Astrocyte (in vitro differentiated cells and primary cell): ENCODE measurements at places on chromosomes 6 and 20. TPM values are rescaled to one million over a fixed set of nuclear protein-coding genes. Genes with fewer than 3 reads are reported as not detected.

C6orf141 gene
- total RNA-seq = 0.55 and 4.6 TPM in 2 replicates

XKR7 gene
- 0.36 and 0.48 TPM in 2 replicates for total RNA-seq

FILIP1 gene
- 1.0 and 2.0 TPM in 2 replicates for total RNA-seq

SLC44A4 gene
- 0.23 and 0.29 TPM in 2 replicates for total RNA-seq

HLA-DQA1 gene
- total RNA-seq = not detected in 2 replicates

E2F1 gene
- 1.6 and 2.3 TPM in 2 replicates for total RNA-seq

CCN2 gene
- 1,138 and 1,253 TPM in 2 replicates for total RNA-seq

RIPOR3 gene
- 0.29 and 0.39 TPM in 2 replicates for total RNA-seq

TRAPPC3L gene
- total RNA-seq = not detected in 2 replicates

OSBPL2 gene
- total RNA-seq = 55.8 and 60.3 TPM in 2 replicates

C6orf52 gene
- 2.3 and 2.9 TPM in 2 replicates for total RNA-seq

MRPS18A gene
- 33.5 and 38.3 TPM in 2 replicates for total RNA-seq

AKAP12 gene
- total RNA-seq = 76.1 and 115 TPM in 2 replicates

SLC52A3 gene
- 0.09 TPM in 1 of 2 replicates, not detected in the other for total RNA-seq

ACAT2 gene
- 59.1 and 96.7 TPM in 2 replicates for total RNA-seq

TP53INP2 gene
- total RNA-seq = 19.6 and 22.7 TPM in 2 replicates

HLA-DOA gene
- 0.48 and 0.89 TPM in 2 replicates for total RNA-seq

CTCFL gene
- not detected in 2 replicates for total RNA-seq

SAMD10 gene
- total RNA-seq = 2.7 and 4.3 TPM in 2 replicates

GATA5 gene
- not detected in 2 replicates for total RNA-seq

OXT gene
- total RNA-seq = not detected in 2 replicates

GJA10 gene
- not detected in 2 replicates for total RNA-seq

CYP24A1 gene
- 0.60 and 0.73 TPM in 2 replicates for total RNA-seq

HEY2 gene
- 1.0 and 2.4 TPM in 2 replicates for total RNA-seq

CHMP4B gene
- 85.0 and 90.6 TPM in 2 replicates for total RNA-seq

CNKSR3 gene
- 11.1 and 12.5 TPM in 2 replicates for total RNA-seq

MYBL2 gene
- total RNA-seq = 3.0 and 6.2 TPM in 2 replicates

NUDT3 gene
- total RNA-seq = 16.3 and 16.7 TPM in 2 replicates

LRP11 gene
- 24.2 and 26.2 TPM in 2 replicates for total RNA-seq

PLA2G7 gene
- total RNA-seq = 0.43 and 0.48 TPM in 2 replicates

C4A gene
- total RNA-seq = 3.8 and 4.6 TPM in 2 replicates

CRISP2 gene
- not detected in 2 replicates for total RNA-seq

OLIG3 gene
- 0.14 TPM in 1 of 2 replicates, not detected in the other for total RNA-seq

CDSN gene
- 0.22 and 0.27 TPM in 2 replicates for total RNA-seq

CLIC5 gene
- 0.14 and 0.32 TPM in 2 replicates for total RNA-seq

PGC gene
- total RNA-seq = not detected in 2 replicates

MOCS3 gene
- 5.8 and 6.3 TPM in 2 replicates for total RNA-seq

HCK gene
- total RNA-seq = 0.34 and 0.53 TPM in 2 replicates

SIRPD gene
- not detected in 2 replicates for total RNA-seq
